ENCODE measurements at places on chromosomes 2 and 18.

DNA sequence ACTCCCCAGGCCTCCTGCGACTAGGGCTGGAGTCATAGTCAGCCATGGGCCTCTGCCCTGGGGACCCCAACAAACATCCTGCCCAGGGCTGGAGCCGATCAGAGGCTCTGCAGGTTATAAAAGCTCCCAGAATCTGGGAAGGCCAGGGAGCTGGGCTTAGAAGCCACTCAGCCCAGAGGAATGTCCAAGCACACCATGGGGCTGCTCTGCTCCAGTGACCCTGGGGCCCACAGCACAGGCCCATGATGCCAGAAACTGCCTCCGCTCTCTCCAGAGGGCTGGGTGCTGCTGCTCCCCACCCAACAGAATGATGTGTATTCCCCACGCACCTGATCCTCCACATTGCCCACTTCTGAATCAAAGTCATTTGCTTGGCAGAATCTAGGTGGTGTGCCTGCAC, 88.5 kb downstream of the ARMC9 start:
- DNase-seq = no peak

DNA sequence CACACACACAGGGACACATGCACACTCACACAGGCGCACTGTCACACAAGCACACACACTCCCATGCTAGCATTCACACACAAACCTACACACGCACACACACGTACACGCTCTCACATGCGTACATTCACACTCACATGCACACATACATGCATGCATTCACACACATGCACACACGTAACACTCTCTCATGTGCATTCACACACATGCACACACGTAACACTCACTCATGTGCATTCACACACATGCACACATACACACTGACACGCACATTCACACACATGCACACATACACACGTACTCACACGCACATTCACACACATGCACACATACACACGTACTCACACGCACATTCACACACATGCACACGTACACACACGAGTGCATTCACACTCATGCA, 16.3 kb downstream of the ADI1 start:
- DNase-seq = no peak

- no peak for DNase-seq
Measured at GRCh38 chr2:133642791-133643191, 74.5 kb upstream of the NCKAP5 start.

DNA sequence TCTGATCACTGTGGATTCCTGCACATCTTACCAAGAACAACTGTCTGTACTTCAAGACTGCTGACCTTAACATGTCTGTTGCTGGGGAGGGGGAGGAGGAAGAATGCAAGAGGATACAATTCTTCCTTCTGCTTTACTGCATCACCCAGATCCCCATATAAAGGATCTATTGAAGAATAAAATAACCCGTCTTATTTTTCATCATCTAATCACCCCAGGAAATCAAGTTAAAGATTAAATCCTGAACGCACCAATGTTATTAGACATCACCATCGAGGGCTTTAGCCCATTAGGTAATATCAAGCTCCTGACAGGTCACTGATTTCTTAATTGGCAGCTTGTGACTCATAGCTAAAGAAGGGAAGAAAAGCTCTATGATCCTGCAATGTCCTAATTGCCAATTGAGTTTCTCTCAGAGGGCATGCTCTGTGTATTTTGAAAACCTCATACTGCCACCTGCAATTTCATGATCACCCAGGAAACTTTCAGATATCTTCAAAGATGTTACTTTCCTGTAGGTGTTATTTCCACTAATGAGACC, 75.4 kb upstream of the KCNE4 start:
- DNase-seq = no peak

DNA sequence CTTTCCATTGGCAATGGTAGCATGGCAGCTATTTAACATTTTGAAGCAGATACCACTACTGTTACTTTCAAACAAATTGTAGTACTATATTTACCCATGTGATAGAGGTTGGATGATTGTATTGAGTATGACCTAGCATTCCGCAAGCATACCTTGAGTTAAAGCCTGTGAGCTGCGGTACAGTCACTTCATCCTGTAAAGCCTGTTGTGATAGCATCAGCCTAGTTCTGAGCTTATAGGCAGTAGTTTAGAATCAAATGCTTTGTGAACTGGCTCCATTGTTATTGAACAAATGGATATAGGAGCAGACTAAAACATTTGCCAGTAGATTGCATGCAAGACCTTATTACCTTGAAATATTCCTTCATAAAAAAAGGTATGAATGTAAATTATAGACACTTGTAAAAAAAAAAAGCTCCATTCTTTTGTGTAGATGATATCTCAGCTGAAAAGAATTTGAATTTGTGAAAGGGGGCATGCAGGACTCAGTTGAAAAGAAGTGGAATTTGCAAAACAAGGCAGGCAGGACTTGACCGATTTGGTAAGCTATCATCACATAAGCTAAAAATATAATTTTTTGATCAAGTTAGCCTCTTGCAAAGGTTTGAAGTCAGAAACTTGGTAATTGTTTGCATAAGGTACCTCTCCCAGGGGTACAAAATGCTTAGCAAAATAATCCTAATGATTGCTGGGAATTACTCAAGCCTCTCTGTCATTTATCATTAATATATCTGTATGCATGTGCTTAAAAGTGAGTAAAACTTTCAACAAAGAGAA, 138.5 kb upstream of the ITGA4 start:
- no peak for DNase-seq

DNA sequence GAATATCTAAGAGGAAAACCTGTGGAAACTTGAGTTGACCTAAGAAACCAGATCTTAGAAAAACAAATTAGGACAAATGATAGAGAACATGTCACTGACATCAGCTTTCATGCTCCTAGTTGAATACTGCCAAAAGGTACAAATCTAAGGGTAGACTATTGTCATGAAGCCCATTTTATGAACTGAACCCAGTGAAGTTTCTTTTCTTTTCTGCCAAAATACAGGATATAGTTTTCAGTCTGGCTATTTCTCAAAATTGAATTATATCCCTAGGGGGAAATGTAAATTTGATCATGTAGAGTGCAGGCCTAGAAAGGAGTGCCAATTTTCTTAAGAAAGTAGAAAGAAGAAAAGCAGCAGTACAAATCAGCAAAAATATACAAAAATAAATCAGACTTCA, 46.6 kb downstream of the FSIP2 start:
- DNase-seq = no peak

DNA sequence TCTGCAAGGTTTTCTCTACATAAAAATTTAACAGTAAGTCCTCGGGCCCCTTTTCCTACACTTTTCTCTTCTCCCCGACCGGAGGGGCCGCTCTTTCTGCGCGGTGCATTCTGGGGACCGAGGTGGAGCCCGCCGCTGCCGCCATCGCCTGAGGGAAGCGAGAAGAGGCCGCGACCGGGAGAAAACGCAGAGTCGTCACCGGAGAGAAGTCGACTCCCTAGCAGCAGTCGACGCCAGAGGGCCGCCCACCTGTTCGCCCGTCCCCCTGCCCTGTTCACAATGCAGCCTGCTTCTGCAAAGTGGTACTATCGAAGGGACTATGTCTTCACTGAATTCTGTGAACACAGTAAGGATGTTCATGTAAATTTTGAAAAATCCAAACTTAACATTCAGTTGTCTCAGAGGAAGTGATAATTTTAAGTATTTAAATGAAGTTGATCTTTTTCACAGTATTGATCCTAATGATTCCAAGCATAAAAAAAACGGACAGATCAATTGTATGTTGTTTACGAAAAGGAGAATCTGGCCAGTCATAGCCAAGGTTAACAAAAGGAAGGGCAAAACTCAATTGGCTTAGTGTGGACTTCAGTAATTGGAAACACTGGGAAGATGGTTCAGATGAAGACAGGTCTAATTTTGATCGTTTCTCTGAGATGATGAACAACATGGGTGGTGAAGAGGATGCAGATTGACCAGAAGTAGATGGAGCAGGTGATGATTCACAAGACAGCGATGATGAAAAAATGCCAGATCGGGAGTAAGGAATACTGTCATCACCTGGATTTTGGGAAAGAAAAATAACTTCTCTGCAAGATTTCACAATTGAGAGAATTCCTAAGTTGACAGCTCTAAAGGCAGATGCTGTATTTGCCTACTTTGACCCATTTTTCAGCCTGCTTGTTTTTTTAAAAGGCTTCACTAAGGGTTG, 55.8 kb downstream of the ASXL2 start:
- peak; percentile 48 for DNase-seq

GRCh38 chr2:18706001-18706400, 116.6 kb upstream of the NT5C1B start:
- DNase-seq = no peak

All from stimulated activated naive B cell treated with anti-CD40 and anti-IgM and Interleukin-4, amounts not matched to agents 10 μg/mL and 1 μg/mL and 100 μg/mL, for 72 hours (primary cell).